Activated CD8-positive, alpha-beta memory T cell treated with anti-CD3 and anti-CD28 coated beads, Interleukin-2, amount 50 U/mL, for 4 hours (primary cell): ENCODE measurements at places on chromosomes 2 and 18.
A peak's percentile ranks its signal among the peaks of the same experiment; 100 is the strongest.

DNA sequence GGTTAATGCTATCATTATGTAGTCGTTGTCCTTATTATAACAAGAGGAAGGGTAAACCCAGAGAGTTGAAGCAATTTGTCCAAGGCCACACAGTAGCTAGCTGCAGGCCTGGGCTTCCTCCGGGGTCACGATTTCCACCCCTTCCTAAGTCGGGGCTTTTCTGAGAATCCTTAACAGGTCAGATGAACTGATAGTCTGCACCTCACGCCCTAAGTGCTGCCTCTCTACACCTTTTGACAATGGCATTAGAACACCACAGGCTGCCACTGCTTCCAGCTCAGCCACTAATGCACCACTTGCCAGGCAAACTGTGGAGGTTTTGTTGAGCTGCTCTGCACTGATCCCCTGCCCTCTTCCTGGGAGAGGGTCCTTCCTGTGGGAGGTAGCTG lies 37.7 kb downstream of the FOSL2 start:
- DNase-seq: no peak

GRCh38 chr2:239202836-239203235 lies 198.0 kb downstream of the HDAC4 start:
- DNase-seq: peak; percentile 6

DNA sequence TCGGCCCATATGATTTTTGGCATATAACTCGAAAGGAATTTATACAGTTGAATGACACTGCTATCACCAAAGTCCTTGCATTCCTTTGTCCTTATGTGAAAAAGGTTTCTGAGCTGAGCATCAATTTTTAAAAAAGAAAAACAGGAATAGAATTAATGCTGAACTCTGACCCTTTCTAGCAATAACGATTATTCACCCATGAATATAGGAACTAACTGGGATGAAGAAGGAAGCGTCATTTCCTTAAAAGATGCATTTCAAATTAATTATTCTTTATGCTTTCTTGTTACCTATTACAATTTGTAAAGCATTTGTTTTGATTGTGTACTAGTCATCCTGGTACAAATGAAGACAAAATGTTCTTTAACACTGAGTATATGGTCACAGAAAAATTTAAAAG lies 19.3 kb downstream of the TMEM247 start:
- DNase-seq: no peak

- DNase-seq: no peak
Observed at GRCh38 chr18:58625839-58626238, 3.1 kb downstream of the ALPK2 start.

GRCh38 chr2:46334389-46335271 lies 37.4 kb downstream of the EPAS1 start:
- no peak for DNase-seq

- no peak for DNase-seq
Observed at GRCh38 chr18:24721388-24721787, 261.0 kb downstream of the HRH4 start.

GRCh38 chr2:230983566-230983965 lies 12.4 kb upstream of the SPATA3 start:
- no peak for DNase-seq

GRCh38 chr2:34123996-34124785 lies 525.1 kb upstream of the FAM98A start:
- DNase-seq: no peak

- no peak for DNase-seq
Observed at GRCh38 chr2:73111073-73112025, 1.4 kb downstream of the RAB11FIP5 start.

DNA sequence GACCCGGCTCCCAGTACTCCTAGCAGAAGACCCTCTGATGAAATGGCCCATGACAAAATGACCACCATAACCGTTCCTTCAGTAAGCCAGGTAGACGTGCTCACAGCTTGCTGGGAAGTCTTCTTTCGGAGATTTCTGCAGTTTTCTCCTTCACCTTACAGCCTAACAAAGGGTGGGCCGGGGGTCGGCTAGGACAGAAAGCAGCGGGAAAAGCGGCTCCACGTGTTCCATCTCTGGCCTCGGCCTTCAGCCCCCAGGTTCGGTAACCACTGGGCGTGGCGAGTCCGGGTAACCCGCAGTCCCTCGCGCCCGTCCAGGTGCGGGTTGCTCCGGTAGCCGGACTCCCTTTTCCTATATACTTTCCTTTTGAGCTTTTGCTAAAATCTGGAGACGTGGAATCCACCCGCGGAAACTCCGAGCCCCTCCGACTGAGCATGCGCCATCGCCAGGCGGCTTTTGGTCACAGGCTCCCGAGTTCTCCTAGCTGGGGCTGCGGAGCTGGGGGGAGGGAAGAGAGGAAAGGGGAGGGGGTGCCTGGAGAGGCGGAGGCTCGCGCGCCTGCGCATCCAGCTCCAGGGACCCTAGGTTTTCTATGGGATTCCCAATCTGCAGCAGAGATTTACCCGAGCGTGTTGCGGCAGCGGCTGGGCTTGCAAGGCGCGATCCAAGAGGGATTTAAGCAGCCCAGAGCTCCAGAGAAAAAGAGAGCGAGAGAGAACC lies at the start of gene VSNL1:
VSNL1 (plus strand) TSS at position 604 of the 720 bp plus-strand sequence. CDS start 51,379 bp downstream, outside the sequence.
- no peak for DNase-seq

- DNase-seq: no peak
Observed at GRCh38 chr2:10529611-10530010, 81.5 kb upstream of the ODC1 start.

DNA sequence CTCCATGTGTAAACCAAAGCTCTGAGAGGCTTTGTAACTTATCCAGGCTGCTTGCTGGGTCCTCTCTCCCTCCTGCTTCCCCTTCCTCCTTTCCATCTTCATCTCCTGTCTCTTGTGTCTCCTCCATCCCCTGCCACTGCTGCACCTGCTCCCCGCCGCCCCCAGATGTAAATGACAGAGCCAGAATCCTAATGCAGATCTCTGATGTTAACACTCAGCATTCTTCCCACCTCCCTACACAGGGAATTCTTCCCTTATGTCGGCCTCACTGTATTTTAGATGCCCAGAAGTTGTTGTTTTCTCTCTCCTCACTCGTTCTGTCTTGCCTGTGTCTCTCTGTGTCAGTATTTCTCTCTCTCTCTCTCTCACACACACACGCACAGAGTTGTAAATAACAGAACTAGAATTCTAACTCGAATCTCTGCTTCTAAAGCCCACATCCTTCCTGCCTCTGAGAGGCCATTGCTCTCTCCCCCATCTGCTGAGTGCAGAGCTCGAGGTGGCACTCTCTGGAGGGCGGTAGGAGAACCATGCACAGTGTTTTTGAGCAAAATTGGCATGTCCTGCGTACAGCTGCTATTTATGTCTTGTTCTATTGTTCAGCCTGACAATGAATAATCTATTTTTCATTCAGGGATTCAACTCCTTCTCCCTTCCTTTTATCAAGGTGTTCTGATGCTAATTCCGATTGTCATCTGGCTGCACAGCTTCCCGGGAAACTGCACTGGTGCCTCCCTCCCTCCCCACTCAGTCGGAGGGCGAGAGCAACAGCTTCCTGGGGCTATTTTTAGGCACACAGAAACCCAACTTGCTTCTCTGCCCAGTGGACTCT lies 219.9 kb downstream of the SH3RF3 start:
- DNase-seq: no peak

- DNase-seq: no peak
Observed at GRCh38 chr2:48328942-48329723, 200.8 kb upstream of the STON1 start.

DNA sequence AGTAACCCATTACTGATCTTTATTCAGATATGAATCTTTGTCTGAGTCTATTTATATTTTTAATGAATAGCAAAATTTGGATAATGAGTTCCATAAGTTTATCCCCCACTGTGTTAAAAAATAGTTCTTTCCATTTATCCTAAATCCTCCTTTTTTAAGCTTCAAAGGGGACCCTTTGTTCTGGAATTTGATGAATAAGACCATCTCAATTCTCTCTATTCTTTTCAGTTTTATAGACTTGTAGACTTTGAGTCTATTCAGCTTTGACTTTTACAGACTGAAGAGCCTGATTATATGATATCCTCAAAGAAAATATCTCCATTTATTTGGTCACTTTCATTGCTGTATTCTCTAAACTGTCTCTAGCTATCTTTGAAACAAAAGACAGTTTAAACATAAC lies 2146.1 kb upstream of the CELF4 start:
- DNase-seq: no peak

- DNase-seq: no peak
Observed at GRCh38 chr2:127562936-127563335, 27.5 kb downstream of the MYO7B start.

- DNase-seq: no peak
Observed at GRCh38 chr2:207771421-207771820, 1.7 kb upstream of the FZD5 start.

DNA sequence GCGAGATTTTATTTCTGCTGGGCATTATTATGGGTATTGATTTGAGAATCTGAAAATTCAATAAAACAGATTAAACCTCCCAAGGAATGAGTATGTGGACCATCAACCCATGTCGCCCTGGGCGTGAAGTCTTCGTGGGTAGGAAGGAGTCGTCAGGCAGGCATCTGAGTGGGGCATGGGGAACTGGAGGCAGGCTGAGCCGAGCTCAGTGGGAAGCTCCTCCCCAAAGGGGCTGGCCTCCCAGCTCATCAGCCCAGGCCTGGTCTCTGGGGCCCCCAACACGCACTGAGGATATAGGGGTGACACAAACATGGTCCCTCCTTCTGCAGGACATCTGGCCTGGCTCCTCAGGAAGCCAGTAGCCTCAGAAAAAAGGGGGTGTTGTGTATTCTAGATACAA lies 265.2 kb downstream of the TFCP2L1 start:
- DNase-seq: no peak
